ENCODE measurements at places on chromosomes 11 and 22. TPM values are rescaled to one million over a fixed set of nuclear protein-coding genes. Genes with fewer than 3 reads are reported as not detected.

RBM4B gene
- total RNA-seq: 15.5 TPM

DNA sequence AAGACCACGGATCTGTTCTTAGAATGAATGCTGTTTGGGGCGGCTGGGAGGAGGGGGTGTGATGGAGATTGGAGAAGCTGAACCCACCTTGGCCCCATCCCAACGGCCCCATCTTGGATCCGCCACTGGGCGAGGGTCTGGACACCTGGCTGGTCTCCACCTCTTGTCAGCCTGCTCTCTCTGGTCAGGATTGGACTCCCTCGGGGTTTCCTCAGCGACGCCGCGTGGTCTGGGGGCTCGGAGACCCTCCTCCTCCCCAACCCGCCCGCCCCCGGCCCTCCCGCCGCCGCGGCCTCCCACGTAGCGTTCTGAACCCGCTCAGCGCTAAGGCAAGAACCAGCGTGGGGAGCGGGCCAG is 4.3 kb upstream of the FLI1 start:
- no peak for DNase-seq

KCNA4 gene
- total RNA-seq: 0.27 TPM

- DNase-seq: peak; percentile 63
Observed at GRCh38 chr11:67280788-67281551, 8.1 kb upstream of the ANKRD13D start.

GRCh38 chr11:9120664-9121468 is 29.5 kb upstream of the SCUBE2 start:
- DNase-seq: no peak

GRCh38 chr11:8794677-8795103 is 112.1 kb downstream of the RPL27A start:
- DNase-seq: no peak

DNA sequence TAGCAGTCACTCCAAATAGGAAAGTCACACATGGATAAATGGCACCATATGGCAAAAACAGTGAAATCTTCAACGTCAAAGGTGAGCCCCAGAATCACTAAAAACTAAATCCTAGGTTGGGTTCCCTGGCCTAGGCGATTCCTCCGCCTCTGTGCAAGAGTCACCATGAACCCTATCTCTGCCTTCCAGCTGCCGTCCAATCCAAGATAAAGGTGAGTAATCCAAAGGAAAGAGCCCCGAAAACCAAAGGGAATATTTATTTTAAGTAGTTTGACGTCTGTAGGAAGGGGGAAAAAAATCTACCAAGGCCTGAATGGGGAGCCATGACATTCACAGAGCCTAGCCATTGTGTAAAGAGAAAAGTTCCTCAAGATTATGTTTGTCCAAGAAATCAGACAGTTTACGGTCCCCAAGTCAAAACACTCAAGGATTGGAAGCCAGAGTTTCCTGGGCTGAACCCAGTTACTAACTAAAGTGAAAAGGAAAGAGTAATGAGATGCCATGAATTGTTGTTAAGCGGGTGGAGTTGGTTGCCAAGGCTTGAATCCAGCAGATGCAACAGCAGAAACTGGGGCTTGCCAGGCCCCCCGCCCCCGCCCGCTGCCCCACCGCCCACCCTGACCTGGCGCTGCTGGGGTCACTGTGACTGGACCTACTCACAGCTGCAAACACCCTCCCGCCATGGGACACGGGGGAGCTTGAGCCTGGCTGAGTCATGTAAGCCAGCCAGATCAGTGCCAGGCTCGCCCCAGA is 39.7 kb upstream of the ETS1 start:
- no peak for DNase-seq

CRELD2 gene
- 26.0 TPM for total RNA-seq

- no peak for DNase-seq
Observed at GRCh38 chr11:101129203-101129943, at the start of gene PGR. PGR (minus strand) TSS chr11:101129813; CDS start chr11:101129070, 743 bp downstream.

- DNase-seq: peak; percentile 56
Observed at GRCh38 chr22:17106161-17106784, 14.9 kb downstream of the TMEM121B start.

- no peak for DNase-seq
Observed at GRCh38 chr22:27952779-27953178, 33.7 kb upstream of the PITPNB start.

- DNase-seq: peak; percentile 54
Observed at GRCh38 chr11:74005721-74006517, 3.0 kb downstream of the UCP3 start.

DNA sequence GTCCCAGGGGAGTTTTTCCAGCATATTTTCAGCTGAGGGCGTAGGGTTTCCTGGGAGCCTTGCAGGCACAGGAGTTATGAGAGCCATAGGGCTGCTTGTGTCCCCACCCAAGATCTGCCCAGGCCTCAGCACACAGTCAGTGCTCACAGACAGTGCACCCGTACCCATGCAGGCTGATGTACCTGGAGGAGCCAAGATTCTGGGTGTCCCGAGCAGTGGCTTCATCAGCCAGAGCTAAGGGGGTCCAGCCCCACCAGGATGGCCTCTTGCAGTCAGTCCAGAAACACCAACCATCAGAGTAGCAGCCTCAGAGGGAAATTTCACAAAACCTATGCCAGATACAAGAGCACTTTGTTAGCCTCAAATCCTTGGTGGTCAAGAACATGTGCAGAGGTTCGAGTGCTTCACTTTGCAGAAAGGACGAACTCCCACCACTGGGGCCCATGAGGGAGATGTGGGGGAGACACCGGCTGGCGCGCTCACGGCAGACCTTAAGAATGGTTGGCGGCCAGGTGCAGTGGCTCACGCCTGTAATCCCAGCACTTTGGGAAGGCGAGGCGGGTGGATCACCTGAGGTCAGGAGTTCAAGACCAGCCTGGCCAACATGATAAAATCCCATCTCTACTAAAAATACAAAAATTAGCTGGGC is 43.8 kb upstream of the RTL6 start:
- peak; percentile 32 for DNase-seq

- no peak for DNase-seq
Observed at GRCh38 chr11:94664346-94664745, 97.2 kb downstream of the PIWIL4 start.

DNA sequence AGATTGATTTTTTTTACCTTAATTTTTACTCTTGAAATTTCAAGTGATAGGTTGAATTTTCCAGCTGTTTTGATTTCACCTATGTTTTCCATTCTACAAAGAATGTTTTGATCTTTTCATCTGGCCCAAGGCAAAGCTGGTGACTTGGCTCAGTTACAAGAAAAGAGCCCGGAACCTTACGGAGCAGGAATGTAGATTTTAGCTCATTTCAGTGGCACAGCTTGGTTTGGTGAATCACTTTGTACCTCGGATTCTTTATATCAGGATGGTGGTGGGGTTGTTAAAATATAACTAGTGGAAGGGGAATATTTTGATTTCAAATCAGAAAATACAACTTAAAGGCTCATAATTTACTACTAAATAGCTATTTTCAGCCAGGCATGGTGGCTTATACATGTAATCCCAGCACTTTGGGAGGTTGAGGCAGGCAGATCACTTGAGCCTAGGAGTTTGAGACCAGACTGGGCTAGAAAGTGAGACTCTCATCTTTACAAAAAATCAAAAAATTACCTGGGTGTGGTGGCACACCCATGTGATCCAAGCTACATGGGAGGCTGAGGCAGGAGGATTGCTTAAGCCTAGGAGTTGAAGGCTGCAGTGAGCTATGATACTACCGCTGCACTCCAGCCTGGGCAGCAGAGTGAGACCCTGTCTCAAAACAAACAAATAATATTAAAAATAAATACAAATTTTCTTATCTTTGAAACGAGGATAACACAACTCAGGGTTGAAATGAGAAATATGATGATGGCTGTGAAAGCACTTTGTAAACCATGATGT is 9.4 kb upstream of the GRIK4 start:
- no peak for DNase-seq

DNA sequence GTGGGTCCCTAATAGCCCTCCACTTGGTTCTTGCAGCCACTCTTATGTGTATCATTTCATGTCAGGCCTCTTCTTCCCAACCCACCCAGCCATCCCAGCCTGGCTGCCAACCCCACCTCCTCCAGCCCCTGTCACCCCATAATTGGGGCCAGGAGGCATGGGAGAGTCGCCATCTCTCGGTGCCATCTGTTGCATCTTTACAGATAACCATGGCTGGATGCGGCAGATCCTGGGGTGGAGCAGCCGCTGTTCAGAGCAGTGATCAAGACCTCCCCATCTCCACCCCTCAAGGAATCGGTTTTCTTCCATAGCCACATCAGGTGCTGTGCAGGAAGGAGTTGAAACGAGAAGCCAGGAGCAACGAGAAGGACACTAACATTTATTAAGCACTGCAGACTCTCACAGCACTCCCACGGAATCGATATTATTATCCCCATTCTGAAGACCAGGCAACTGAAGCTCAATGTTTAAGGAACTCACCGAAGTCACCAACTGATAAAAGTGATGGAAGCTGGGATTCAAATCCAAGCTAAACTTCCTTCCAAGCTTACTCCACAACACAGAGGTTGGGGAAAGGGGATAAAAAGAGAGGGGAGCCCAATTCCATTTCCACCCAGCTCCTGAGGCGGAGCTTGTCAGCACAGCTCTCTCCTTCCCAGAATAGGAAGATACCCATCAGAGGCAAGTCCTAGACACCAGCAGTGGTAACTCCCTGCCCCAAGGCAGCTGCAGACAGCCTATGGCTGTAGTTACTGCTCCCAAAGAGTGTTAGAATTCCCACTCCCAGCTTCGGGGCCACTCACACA is 2.7 kb downstream of the SLC43A1 start:
- DNase-seq: no peak

DNA sequence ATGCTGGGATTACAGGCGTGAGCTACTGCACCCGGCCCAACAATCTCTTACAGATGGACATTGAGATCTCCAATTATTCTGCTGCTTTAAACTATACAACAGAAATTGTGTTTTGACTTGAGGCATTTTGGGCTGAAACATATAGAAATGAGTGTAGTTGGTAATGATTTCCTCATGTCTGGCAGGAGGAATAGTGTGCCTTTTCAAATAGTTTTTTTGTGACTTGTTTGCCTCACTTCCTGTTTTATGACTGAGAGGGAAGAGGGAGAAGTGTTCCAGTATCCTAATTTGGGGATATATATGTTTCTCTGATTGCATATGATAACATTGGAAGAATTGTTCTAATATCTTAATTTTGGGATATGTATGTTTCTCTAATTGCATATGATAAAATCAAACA is 40.2 kb downstream of the EP300 start:
- DNase-seq: no peak

ZNF280B gene
- total RNA-seq: 1.1 TPM

- peak; percentile 35 for DNase-seq
Observed at GRCh38 chr22:48485149-48486133, 1342.2 kb downstream of the BRD1 start.

- no peak for DNase-seq
Observed at GRCh38 chr11:30107899-30108298, 91.1 kb upstream of the KCNA4 start.

DNA sequence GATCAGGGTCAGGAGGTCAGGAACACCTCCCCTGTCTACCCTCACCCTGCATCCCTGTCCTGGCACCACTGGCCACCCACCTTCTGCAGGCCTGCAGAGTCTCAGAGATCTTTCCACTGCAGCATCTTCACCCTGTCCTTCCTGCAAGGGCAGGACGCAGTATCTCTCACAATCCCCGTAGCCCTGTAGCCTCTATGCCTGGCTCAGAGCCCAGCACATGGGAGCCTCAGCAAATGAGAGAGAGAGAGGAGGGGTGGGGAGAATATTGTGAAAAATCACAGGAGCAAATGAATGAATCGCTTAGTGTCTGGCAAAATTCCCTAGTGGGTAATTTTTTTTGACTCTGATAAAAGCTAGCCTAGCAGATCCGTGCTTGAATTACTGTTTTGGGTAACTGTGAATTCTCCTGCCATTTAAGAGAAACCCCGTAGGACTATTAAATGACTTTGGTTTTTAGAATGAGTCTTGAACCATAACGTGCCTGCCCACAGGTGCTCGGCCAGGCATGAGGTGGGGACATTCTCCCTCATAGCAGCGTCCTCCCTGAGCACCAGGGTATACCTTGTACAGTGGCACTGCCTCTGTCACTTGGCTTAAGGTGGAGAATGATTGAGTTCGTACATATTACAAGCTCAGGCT is 91.5 kb downstream of the MORC2 start:
- peak; percentile 46 for DNase-seq

- peak; percentile 83 for DNase-seq
Observed at GRCh38 chr11:68383976-68384501, 71.6 kb downstream of the LRP5 start.

DNA sequence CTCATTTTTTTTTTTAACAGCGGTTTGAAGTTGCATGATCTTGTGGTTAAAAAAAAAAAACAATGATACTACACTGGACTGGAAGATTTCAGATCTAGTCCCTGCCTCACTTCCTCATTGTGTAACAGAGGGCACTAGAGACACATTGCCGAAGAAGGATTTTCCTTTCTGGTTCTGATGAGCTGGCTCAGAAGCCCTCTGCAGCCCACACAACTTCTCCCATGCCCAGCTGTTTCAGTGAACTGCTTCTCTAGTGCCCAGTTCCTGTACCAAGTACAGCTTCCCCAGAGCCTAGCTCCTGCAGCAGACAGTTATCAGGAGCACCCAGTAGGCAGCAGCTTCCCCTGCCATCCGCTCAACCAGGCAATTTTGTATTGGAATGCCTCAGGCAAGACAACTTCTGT is 29.5 kb upstream of the ANO5 start:
- peak; percentile 48 for DNase-seq

GRCh38 chr11:111086058-111086457 is 159.5 kb upstream of the POU2AF2 start:
- DNase-seq: no peak

DNA sequence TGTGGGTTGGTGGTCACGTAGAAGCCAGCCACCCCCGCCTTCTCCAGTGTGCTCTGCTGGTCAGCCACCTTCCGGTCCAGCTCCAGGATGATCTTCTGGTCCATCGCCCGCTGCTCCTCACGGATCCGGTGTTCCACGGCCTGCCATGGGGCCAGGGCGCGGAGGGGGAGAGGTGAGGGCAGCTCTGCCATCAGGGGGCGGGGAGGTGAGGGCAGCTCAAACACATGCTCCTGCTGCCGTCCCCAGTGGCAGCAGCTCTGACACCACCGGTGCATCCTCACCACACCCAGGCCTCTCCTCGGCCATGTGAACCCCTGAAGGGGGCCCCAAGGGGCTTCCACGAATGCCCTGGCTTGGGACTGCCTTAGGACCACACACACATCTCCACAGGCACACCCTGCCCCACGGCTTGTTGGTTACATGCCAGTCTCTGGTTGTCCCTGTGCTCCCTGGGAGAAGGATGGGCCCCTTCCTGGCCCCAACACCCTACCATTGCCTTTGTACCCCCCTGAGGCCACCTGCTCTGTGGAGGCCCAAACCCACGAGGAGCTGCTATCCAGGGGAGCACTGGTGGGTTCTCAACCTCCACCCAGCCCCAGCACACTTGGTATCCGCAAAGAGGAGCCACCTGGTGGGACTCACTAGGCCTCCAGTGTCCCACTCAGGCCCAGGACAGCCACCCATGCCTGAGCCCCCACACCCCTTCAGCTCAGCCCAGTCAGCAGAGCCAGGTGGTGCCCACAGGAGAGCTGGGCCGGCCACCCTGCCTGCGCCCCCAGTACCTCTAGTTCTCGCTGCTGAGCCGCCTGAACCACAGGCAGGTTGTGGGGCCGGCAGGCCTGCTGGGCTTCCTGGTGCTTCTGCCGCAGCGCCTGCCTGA is 4.3 kb downstream of the DGCR6L start:
- no peak for DNase-seq
